ENCODE measurements at places on chromosomes 13 and 19.

DNA sequence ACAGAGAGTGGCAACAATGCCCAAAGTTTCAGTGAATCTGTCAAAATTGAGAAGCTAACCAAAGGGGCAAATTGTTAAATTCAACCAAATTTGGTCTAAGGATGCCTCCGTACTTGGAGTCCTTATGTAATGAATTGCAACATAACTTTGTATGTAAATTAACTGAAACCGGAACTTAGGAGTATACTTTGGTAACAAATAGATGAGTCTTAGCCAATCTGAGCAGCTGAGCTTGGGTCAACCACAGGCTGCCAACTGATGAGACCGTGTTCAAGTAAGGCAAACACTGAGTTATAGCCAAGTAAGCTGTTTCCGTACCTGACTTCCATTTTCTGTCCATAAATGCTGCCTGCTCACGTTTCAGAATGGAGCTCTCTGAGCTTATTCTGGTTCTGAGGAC is 5.3 kb downstream of the VWA8 start:
- no peak for DNase-seq

DNA sequence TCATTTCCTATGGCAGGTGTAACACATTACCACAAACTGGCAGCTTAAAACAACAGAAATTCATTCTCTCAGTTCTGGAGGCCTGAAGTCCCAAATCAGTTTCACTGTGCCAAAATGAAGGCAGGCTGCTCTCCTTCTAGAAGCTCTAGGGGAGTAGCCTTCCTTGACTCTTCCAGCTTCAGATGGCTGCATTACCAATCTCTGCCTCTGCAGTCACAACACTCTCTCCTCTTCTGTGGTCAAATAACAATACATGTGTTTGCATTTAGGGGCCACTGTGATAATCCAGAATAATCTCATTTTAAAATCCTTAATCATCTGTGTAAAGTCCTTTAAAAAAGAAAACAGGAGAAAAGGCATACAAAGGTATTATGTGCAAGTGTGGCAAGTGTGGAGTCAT is 7.8 kb downstream of the DIAPH3 start:
- no peak for DNase-seq

- no peak for DNase-seq
These were observed at the start of gene KHSRP for GRCh38 chr19:6424195-6424938. Gene KHSRP, minus strand, starts transcription at chr19:6424811. Its CDS starts 110 bp downstream, at chr19:6424701.

GRCh38 chr13:43864921-43865320 is 14.6 kb downstream of the CCDC122 start:
- DNase-seq, result no peak

- no peak for DNase-seq
These were observed 1.1 kb downstream of the CLN5 start for GRCh38 chr13:76993021-76993420.

GRCh38 chr13:44726214-44726613 is 150.1 kb upstream of the TSC22D1 start:
- no peak for DNase-seq

DNA sequence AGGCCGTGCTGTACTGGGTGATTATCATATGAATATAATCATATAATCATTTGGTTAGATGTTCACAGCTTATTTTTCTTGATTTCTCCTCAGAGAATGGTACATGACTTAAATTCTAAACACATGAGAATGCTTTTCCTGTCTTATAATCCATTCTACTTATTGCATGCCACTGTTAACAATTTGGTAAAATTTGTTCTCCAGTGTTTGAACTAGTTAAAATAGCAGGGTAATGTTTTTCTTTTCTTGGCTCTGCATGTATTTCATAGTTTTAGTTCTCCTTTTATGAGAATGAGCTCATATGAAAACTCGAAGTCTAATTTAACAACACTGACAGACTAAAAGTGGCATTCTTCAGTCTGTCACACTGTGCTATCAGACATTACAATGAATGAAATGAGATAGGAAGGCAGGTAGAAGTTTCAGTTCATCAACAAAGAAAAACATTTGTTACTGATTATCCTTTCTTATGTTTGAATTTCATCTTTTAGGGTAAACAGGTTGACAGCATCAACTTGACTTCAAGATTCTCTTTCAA is 10.2 kb downstream of the SPRYD7 start:
- no peak for DNase-seq

- DNase-seq, result no peak
These were observed 14.2 kb downstream of the ZAR1L start for GRCh38 chr13:32300920-32301319.

GRCh38 chr13:42984691-42985090 is 7.3 kb downstream of the EPSTI1 start:
- DNase-seq, result no peak

- DNase-seq, result peak; percentile 95
These were observed 16.5 kb upstream of the B3GNT3 start for GRCh38 chr19:17778251-17778967.

DNA sequence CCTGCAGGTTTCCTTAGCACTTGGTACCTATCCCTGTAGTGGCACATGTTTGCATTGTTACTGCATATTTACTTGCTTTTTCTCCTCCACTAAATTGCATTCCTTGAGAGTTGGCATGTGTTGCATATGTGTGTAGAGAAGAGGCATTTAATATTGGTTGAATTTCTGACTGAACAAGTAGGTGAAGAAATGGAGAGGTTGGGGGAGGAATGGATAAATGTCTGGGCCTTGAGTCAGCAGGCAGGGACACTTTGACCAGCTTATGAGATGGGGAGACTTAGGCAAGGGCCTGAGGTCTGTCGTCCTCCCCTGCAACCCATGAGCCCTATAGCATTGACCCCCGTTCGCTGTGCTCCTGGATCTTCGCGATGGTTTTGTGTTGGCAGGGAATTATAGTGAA is 2.0 kb upstream of the GPR18 start:
- DNase-seq, result no peak

- DNase-seq, result no peak
These were observed 913.5 kb upstream of the ATXN8OS start for GRCh38 chr13:69194130-69194529.

DNA sequence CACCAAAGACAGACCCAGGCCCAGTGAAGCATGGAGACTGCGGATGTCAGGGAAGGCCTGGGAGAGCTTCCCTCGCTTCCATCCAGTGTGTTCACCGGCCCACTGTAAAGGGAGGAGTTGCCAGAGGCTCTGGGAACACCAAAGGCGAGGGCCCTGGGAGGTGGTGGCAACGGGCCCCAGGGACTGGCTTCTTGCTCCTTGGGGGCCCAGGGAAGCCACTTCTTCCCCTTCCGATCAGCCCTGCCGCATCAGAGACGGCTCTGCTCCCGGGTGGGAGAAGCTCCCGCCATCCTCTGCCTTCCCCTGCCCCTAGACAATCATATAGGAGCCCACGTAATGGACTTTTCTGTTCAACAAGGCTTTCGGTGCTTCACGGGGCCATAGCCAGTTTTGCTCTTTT is 83.4 kb upstream of the GPR183 start:
- no peak for DNase-seq

DNA sequence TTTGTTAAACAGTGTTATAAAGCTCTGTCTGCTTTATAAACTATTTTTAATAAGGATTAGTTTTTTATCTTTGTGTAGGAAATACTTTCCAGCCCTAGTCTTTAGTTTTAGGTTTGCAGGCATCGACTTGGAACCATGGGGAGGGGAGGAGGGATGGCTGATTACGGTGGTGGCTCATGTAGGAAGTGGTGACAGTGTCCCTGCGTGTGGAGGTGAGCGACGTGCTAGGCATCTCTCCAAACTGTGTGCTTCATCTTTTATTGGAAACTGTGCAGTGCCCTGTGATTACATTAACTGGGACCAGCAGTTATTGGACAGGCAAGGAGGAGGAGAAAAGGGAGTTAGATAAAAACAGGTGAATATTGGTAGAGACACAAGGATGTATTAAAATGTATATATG is 203.8 kb downstream of the ATP8A2 start:
- no peak for DNase-seq

DNA sequence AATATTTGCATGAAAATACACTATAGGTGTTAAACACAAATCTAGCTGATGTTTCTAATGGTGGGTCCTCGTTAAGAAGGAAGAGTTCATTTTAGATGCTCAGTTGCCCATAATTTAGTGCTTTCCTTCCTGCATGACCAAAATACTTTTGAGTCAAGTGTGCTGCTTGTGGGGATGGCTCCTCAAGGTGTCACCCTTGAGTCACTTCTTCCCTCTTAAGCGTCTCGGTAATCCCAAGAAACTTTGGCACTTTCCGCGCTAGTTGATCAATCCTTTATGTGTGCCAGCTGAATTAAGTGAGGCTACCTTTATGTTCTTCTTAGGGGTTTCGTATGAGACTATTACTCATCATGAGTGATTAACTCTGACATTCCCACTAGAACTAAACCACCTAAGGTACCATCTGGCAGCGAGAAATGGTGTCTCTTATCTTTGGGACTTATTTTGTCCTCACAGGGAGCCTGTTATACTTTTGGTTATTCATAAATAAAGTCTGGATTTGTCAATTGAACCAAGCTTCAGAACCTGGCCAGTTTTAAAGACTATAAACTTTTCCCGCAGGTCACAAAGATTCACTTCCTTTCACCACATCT is 106.8 kb downstream of the NHLRC3 start:
- DNase-seq, result peak; percentile 50

- no peak for DNase-seq
These were observed 715.9 kb upstream of the ATXN8OS start for GRCh38 chr13:69391756-69392155.

- no peak for DNase-seq
These were observed 555.9 kb downstream of the DIAPH3 start for GRCh38 chr13:59607780-59608233.

GRCh38 chr19:38315657-38316476 is at the start of gene YIF1B:
Gene YIF1B, minus strand, starts transcription at chr19:38315947. Its CDS starts 30 bp downstream, at chr19:38315917.
- DNase-seq, result peak; percentile 96

GRCh38 chr19:56270676-56271075 is 1.9 kb upstream of the EDDM13 start:
- DNase-seq, result no peak

DNA sequence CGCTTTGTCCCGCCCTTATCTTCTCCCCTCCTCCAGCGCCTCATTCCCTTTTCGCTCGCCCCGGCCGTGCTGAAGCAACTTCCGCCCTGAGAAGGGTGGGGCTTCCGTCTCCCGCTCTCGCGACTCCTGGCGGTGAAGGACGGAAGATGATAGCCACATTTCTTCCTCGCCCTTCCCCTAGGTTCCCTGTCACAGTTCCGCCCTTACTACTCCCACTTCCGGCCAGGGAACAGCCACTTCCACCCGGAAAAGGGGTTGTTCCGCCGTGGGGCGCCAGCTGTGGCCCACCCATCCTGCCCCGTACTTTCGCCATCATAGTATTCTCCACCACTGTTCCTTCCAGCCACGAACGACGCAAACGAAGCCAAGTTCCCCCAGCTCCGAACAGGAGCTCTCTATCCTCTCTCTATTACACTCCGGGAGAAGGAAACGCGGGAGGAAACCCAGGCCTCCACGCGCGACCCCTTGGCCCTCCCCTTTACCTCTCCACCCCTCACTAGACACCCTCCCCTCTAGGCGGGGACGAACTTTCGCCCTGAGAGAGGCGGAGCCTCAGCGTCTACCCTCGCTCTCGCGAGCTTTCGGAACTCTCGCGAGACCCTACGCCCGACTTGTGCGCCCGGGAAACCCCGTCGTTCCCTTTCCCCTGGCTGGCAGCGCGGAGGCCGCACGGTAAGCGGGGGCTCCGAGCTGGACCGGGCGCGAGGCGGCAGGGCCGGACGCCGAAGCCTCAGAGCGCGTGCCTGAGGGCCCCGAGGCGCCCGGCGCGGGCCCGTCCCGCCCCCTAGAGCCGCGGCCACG is at the start of gene RPS19:
Gene RPS19, plus strand, starts transcription at position 638 of the 801 bp plus-strand sequence. CDS start 520 bp downstream, outside the sequence.
- peak; percentile 87 for DNase-seq

- DNase-seq, result no peak
These were observed 105.6 kb downstream of the POSTN start for GRCh38 chr13:37492741-37493514.

DNA sequence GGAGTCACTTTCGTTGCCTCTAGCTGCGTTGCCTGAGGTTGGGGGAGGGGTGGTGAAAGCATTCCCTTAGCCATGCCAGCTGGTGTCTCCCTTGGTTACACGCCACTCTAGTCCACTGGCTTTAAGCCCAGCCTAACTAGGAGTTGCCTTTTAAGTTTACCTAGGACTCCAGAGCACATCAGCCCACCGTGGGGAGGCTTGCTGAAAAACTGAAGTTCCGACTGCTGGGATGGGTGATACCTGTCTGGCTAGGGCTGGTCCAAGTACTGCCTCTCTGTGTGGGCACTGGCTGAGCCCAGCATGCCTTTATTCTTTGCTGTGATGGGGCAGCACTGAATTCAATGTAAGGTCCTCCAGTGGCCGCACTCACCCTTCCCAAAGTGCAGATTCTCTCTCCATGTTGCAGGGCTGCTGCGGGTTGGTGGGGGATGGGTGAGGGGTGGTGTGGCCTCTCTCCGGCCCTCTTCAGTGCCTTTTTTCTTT is 11.8 kb upstream of the CEACAM1 start:
- no peak for DNase-seq

GRCh38 chr13:48662226-48662625 is 8.5 kb downstream of the CYSLTR2 start:
- DNase-seq, result no peak

- DNase-seq, result no peak
These were observed 22.1 kb downstream of the ARID3A start for GRCh38 chr19:947707-948539.

DNA sequence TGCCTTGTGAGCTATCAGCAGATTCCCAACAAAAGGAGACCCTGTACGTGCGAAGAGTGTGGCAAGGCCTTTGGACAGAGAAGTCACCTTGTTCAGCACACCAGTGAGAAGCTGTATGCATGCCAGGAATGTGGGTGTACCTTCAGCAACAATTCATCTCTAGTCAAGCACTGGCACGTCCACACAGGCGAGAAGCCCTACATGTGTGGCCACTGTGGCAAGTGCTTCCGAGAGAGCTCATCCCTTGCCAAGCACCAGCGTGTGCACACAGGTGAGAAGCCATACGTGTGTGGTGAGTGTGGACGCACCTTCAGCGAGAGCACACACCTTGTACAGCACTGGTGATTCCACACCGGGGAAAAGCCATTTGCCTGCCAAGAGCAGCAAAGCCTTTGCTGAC is 7.6 kb upstream of the ZSCAN22 start:
- DNase-seq, result no peak

DNA sequence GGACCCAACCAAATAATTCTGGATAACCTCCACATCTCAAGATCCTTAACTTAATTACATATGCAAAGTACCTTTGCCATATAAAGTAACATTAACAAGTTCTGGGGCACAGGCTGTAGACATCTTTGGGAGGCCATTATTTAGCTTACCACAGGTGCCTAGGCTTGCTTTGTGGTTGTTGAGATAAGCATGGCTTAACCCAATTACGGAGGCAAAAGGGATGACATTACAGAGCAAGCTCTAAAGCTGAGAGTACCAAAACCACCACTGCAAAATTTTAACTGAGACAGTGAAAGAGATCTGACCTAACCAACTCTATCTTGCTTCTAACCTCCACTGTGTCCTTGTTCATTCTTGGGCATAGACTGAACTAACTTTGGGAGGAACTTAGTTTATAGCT is 502.9 kb upstream of the ATXN8OS start:
- no peak for DNase-seq

DNA sequence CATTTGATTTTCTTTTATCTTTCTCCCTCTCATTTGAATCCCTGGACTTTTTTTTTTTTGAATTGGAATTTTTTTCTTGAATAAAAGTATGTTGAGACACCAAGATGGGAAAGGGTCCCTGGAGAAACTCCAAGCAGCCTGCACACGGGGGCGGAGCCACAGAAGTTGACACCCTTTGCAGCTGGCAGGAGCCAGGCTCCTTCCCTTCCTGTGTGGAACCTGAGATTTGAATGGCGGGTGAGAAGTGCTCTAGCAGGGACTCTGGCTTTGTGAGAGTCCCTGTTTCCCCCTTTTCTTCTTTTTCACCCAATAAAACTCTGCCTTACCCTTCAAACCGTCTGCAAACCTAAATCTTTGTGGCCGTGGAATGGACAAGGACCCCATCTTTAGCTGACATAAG is 1381.0 kb upstream of the MIR17HG start:
- no peak for DNase-seq

- no peak for DNase-seq
These were observed 36.4 kb downstream of the RXFP2 start for GRCh38 chr13:31775686-31776085.
